Activated CD4-positive, CD25-positive, alpha-beta regulatory T cell treated with anti-CD3 and anti-CD28 coated beads, Interleukin-2, amount 50 U/mL, for 24 hours (primary cell): ENCODE measurements at places on chromosomes 3 and 15.

GRCh38 chr3:5082789-5083115 is 39.3 kb upstream of the ARL8B start:
- no peak for ATAC-seq

DNA sequence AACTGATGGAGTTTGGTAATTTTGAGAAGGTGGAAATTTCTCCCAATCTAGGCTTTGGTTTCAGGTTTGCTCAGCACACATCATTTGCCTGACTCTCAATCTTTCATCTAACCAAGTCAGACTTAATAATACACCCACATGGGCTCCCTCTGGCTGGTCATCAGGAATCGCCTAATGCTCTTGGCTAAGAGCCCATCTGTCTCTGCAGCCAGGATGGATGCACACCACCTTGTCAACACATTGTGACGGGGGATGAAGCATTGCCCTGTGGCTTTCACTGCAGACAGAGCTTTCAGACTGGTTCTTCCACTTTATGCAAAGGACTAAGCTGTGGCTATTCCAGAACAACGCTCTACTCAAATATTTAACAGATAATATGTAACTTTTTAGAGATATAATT is 3.0 kb upstream of the HDGFL3 start:
- no peak for ATAC-seq

- no peak for ATAC-seq
These were observed 144.7 kb upstream of the GADL1 start for GRCh38 chr3:31039145-31039544.

- ATAC-seq = no peak
These were observed 6.7 kb downstream of the CISH start for GRCh38 chr3:50604628-50605588.

DNA sequence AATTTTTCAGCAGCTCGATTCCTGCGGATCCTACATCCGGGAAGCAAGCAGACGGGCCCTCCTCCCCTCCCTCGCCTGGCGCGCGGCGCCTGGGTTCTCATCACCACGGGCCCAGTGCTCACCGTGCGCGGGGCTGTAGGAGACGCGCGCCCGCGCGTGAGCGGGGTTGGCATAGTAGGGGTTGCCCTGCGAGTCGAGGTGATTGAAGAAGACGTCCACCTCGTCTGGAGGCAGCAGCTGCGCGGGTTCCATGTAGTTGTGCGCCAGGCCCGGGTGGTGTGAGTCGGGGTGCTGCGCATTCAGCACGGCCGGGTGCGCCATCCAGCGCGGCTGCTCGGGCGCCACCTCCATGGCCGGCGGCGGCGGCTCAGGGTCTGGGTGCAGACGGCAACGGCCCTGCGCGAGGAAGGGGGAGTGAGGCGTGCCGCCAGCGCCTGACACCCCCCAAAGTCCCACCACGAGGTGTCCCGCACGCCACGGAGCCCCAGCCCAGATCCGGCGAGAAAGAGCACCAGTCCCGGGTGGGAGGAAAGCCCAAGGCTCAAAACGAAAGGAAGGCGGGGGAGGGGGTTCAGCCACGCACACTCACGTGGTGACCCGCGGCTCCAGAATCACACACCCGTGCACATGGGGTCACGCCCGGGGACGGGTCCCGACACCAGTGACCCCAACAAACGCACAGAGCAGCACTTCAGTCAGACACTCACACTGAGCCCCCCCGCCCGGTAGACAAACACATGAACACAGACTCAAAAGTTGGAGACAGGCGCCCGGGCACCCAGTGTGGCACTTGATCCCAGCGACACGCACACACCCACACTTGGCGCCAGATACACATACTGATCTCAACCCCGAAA is 6.1 kb downstream of the GATA2 start:
- ATAC-seq = peak; percentile 12

DNA sequence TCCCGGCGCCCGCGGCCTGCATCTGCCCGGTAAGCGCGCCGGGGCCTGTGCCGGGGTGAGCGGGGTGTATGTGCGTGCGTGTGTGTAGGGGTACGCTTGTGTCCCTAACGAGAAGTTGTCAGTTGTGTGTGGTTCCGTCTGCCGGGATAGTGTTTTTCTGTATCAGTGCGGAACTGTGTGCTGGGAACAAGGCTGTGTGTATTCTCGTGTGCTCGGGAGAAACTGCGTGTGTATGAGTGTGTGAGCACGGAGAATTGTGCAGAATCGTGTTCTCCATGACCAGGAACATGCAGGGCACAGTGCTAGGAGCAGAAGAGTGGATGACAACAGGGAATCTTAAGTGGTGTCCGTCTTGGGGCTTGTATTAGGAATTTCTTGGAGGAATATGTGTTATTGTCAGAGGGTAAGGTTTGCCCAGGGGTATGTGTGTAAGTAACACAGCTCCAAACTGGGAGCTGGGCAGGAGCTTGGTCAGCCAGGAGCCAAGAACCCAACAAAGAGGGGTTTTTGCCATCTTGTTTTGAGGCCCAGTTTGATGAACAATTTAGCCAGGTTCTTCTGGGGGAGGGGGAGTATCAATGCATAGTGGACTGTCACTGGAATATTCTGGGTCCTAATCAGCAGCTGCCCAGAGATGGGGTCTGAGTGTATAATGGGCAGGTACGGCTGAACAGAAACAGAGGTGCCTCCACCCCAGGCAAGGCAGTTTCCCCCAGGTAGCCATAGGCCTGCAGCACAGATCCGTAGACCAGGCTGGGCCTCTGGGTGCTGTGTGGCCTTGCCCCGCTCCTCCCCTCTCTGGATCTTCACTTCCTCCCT is 2.1 kb downstream of the ISL2 start:
- no peak for ATAC-seq

- ATAC-seq = no peak
These were observed 135.0 kb upstream of the UBE2E2 start for GRCh38 chr3:23068016-23068728.

DNA sequence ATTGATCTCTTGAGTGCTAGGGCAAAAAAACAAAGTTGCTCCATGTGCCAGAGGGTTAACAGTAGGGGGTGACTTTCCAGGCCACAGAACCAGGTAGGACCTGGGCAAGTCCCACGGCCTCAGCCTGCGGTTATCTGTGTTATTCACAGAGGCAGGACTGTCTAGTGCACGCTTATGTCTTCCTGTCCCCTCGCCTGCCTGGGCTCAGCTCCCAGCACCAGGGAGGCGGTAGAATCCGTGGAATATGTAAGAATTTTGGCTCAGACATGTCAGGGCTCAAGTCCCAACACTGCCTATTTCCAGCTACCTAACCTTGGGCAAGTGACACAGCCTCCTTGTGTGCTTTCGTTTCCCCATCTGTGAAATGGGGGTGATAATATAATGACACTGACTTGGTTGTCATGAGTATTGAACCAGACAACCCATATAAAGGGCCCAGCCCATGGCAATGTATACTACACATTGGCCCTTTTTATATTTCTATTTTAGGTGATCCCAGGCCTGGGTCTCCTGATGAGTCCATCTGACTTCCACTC is 44.3 kb upstream of the FLNB start:
- no peak for ATAC-seq

- ATAC-seq = no peak
These were observed 92.9 kb upstream of the GK5 start for GRCh38 chr3:142318331-142318730.

DNA sequence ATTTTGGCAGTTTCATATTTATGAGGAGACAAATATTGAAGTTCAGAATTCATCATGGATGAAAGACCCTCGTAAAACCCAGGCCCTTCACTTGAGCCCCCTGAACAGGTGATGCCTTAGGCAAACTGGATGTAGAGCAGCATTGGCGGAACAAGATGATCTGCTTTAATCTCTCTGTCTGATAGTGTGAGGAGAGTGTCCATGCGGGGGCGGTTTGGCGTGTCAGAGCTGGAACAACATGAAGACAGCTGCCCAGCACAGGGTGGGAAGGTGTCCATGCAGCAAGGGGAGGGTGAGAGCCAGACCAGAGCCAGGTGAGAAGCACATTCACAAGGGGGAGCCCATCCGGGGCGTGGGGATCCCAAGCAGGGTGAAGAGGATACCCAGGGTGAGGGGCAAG is 31.8 kb upstream of the ANP32A start:
- no peak for ATAC-seq

- ATAC-seq = no peak
These were observed 66.3 kb upstream of the DCBLD2 start for GRCh38 chr3:98967758-98968157.

DNA sequence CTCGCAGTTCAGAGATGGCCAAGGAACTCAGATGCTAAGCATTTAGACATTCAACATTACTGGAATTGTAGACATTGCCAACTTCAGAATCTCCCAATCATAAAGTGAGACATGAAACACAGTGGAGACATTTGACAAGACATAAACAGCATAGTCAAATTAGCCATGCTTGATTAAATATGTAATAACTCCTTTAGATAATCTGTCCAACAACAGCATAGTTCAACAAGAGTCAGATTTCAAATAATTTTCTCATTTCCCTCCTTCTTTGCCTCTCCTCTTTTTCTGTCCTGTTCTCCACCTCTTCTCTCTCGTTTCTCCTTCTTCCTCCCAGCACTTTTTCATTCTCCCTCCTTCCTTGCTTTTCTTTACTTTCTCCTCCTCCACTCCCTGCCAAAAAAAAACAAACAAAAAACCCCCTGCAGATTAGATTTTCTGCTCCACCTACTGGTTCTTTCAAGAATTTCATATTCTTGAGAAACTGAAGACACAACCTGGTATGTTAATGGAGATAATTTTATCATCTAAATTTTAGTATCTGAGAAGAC is 20.2 kb downstream of the CPOX start:
- ATAC-seq = peak; percentile 36

- ATAC-seq = no peak
These were observed 1.8 kb downstream of the ATP13A4 start for GRCh38 chr3:193552923-193553322.

- no peak for ATAC-seq
These were observed 47.0 kb upstream of the USP3 start for GRCh38 chr15:63457379-63457778.

DNA sequence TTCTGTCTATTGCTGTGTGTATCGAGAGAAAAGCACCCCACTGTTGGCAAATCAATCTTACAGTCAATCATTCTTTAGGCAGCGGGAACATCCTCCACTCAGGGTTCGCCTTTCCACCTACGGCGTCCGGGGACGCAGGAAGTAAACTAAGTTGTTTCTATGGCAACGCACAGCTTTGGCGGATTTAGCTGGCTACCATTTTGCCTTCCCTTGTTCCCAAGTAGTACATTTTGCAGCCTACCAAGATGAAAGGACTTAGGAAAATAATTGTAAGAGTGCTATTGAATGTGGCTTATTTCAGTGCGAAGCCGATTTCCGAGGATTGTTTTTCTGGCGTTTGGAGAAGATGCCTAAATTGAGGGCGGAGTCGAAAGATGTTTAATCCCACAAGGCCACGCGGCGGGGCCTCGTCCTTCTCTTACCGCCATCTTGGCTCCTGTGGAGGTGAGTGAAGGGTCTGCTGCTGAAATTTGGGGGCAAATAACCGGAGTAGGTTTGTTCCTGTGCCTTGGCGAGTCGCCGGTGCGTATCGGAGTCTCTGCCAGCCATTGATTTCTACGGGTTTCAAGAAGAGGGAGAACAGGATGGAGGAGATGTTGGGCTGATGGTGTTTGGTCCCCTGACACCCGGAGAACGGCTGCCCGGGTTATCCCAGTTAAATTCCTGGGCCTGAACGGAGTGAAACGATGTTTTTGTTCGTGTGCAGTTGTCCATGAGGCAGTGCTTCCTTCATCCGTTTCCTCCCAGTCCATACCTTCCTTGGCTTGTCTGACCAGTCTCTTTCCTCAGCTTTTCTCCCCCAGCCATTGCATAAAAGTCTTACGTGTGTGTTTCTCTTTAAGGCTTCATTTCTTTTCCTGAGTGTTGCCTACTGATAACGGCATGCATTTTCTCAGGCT is at the start of gene RPL35A:
TSS of gene RPL35A (plus strand) at position 413 of the 899 bp plus-strand sequence. CDS start 778 bp downstream, outside the sequence.
- peak; percentile 90 for ATAC-seq

DNA sequence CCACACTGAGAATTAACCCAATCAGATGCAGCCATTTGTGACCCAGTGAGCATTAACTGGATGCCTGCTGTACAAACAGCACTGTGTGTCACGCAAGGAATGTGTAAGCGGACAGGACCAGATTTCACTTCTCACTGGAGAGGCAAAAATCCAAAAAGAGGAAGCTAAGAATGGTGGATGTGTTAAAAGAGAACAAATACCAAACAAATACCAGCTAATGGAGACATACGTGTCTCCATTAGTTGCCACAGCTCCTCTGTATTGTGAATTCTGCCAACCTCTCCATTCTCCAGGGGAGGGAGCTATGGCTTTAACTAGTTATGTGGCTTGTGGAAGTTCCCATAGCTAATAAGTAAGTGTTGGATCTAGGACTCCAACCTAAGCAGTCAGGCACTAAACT is 2.6 kb downstream of the LTF start:
- no peak for ATAC-seq

DNA sequence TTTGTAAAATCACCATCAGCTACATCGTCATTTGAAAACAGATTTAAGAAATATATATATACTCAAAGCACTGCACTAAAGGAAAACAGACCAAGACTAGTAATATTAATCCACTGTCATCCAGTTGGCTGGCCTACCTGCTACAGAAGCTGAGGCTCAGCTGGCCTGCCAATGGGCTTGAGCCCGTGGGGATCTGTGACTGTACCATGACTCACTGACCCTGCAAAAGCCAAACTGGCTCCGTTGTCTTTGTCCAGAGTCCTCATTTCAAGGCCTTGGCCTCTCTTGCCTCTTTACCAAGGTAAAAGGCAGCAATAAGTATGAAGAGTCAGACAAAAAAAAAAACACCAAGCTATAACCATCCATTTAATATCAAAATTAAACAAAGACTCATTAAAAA is 463.5 kb upstream of the RASGRP1 start:
- ATAC-seq = no peak

DNA sequence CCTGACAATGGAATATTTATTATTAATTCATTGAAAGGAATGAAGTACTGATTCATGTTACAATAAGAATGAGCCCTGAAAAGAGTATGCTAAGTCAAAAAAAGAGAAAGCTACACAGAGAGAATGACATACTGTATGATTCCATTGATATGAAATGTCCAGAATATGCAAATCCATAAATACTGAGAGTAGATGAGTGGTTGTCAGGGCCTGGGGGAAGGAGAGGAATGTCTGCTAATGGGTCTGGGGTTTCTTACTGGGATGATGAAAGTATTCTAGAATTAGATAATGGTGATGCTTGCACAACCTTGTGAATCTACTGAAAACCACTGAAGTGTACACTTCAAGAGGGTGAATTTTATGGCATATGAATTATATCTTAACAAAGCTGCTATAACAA is 79.9 kb upstream of the HACD2 start:
- ATAC-seq = no peak

DNA sequence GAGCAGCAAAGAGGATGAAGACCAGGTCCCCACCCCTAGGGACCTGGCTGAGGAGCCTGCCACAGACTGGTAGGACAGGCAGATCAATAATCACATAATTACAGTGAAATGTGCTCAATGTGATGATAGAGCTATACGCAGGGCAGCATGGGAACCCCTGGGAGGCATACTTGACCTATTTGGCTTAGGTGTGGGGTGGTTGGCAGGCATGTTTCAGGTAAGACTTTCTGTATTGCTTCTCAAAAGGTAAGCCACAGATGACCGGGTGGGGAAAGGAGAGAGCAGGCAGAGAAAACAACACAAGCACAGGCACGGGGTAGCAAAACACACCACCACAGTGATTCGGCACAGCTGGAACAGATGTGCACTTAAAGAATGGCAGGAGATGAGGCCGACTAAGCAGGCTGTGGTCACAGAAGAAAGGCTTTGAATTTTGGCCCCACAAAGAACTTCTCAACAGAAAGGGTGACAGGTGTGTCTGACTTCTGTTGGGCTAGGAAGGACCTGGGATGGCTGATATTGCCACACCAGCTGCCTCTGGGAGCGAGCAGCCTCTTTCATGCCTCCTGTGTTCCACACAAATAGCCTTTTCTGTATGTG is 64.1 kb downstream of the ABCC5 start:
- ATAC-seq = no peak
